ENCODE measurements at places on chromosomes 6 and 20.

GRCh38 chr20:10922941-10923340 is 249.1 kb upstream of the JAG1 start:
- DNase-seq, result peak; percentile 98

GRCh38 chr20:64196847-64197306 is 32.6 kb downstream of the MYT1 start:
- DNase-seq, result no peak

DNA sequence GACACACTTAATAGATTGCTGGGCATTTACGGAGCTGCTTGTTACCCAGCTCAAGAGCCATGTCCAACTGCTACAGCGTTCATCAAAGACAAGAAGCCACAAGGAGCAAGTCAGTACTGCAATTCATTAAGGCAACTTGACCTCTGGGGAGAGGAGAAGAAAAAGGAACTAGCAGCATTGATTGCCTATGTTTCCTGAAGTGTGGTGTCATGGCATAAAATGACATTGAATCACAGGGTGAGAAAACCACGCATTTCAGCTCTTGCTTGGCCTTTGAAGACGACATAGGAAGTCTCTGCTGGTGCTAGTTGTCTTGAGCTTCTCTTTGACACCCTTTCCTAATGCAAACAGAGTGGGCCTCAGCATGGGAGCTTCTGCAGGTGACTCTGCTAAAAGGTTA is 139.1 kb downstream of the CDH26 start:
- DNase-seq, result no peak

- DNase-seq, result no peak
Observed at GRCh38 chr6:9979996-9980395, 434.9 kb downstream of the TFAP2A start.

DNA sequence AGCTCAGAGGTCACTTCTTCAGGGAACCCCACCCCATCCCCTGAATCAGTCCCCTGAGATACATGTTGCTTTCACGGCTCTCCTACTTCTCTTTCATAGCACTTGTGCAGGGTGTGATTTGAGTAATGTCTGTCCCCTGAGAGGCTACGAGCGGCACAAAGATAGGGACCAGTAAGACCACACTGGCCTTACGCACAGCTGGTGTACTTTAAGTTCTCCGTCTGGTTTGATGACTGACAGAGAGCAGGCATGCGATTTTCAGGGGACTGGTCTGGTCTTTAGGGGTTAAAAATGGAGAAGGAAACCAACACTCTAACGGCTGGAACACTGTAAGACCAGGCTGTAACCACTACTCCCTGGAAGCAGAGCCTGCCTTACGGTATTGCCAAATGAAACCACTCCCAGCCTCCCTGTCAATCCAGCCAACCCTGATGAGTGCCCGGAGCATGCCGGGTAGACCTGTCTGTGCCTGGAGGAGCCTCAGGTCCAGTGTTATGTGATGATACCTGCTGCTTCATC is 47.1 kb downstream of the ELMO2 start:
- no peak for DNase-seq

DNA sequence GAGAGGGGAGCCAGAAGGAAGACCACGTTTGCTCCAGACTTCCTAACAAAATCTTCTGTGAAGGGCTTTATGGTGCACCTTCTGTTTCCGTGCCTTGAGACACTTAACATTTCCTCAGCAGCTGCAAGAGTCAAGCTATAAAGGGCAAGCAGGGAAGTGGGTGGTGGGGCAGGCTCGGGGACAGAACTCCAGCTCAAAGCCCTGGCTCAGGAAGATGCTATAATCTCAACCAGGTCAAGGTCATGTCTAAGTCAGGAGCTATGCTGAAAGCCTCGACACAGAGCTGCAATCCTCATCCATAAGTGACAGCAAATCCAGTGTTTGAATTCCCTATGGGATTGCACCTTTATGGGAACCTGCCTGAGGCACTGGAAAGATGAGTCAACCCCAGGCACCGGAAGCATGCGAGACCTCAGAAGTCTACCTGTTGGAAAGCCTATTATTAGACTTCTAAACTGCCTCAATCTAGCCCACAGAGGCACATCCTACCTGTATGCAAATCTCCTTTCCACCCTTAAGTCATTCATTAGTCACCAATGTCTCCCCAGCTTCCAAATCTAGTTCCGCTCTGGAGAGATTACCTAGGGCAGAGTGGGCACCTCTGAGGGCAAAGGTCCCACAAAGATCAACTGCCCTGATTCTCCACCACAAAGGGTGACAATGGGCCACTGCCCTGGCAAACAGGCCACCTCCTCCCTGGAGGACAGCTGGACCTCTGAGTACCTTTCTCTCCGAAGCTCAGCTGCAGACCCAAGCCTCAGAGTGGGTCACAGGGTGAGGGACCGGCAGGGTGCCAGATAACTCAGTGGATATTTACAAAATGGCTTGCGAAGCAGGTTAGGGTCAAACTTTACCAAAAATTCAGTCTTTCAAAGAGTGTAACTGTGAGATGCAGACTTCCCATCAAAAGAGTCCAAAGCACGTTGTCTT is 287.0 kb downstream of the CDC5L start:
- DNase-seq, result no peak

DNA sequence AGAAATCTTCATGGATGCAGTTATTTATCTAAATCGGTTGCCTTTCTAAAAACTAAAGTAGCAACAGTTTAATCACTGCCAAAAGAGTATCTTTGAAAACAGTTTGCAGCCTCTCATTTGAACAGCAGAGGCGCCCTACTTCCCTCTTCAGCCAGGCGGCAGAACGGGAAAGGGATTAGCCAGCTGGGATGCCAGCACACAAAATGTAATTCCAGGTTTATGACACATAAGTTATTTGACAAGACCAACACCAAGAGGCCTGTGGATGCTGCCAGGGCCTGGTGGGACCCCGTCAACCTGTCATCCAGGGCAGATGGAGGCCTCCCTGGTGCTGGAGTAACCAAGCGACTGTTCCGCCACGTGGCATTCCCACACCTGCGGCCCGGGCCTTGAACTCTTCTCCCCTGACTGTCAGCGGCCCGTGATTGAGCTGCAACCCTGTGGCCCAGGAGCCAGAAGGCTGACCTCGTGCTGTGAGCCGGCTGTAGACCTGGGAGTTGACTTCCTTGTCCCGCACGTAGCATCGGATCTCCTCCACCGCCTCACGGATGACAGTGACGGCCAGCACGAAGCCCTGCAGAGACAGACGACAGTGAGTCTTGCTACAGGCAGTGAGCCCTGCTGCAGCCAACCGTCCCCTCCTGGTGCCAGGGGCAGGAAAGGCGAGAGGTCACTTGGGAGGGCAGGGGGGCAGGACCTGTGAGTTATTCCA is 55.5 kb downstream of the ATP9A start:
- DNase-seq, result peak; percentile 47

- DNase-seq, result no peak
Observed at GRCh38 chr6:43878127-43878634, 108.2 kb downstream of the VEGFA start.

DNA sequence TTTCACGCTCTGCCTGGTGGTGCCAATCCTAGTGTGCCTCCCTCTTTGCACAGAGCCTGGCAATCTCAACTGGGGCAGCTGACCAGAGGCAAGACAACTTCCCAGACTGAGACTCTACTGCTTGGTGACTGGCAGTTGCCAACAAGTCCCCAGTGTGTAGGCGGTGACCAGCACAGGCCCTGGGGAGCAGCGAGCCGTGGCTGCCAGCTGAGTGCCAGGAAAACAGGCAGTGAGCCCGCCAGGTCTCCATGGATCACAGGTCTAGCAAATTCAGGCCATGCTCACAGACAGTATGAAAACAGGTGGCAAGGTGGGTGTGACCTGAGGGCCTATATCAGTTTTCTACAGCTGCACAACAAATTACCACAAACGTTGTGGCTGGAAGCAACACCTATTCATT is 289.9 kb downstream of the KIF16B start:
- DNase-seq, result no peak

DNA sequence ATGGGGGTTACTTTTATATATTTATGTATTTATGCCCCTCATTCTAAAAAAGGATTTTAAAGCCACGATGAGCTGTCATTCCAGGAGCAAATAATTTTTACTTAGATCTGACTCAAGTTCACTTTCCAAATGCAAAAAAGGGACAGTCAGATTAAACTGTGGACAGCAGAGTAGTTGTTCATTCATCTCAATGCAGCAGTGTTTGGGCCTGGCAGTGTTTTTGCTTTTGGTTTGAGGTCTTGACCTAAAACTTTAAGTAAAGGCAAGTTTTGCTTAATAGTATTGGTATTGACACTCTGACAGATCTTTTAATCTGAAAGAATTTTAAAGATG is 13.9 kb downstream of the JARID2 start:
- DNase-seq, result no peak

DNA sequence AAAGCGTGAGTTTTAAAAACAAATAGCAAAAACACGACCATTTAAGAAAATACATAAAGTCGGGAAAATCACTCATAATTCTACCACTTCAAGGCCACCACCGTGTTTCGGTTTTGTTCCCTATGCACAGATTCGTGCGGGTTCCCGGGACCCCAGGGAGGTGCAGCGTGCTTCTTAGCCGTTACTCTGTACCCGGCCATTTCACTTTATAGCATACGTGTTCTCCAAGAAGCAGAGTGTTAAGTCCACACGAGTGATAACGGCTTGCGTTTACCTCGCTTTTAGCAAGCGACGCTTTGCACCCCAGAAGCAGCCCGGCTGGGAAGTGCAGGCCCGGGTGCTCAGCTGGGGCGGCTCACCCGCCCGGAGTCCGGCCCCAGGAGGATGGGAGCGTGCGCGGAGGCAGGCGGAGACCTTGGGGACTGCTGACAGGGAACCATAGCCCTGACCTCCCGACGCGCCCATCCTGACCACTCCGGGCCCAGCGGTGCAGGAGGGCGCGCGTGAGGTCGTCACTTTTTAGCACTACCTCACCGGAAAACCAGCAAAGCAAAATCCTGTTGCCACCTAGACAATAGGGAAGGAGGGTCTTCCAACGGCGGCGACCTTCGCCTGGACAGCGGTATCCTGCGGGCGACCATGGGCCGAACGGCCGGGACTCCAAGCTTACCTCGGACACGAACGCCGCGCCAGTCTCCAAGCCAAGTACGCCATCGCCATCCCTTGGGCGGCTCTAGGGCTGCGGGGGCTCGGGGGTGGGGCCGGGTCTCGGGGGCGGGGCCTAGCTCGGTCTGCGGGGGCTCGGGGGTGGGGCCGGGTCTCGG is at the start of gene ECI2:
Gene ECI2, minus strand, starts transcription at position 735 of the 824 bp plus-strand sequence. Its CDS starts 15 bp downstream, at position 720.
- no peak for DNase-seq

GRCh38 chr6:90399970-90400369 is 103.3 kb upstream of the BACH2 start:
- DNase-seq, result no peak

GRCh38 chr20:58173930-58174707 is 54.3 kb downstream of the ANKRD60 start:
- DNase-seq, result peak; percentile 36

DNA sequence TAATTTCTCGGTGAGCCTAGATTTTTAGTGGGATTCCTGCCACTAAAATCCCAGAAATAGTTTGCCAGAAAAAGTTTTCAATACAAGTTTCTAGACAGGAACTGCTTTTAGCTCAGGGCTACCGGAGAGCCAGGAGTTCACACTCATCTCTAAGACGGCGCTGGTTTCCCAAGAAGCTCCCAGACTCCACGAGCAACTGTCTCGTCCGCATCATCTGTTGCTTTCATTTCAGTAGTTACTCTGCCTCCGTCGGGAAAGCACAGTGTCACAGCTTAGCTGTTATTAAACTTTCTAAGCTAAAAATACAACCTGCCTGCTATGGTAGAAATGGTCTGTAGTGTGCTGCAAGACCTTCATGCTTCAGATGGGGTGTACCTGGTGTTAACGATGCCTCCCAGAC is 197.3 kb upstream of the SNX9 start:
- no peak for DNase-seq

DNA sequence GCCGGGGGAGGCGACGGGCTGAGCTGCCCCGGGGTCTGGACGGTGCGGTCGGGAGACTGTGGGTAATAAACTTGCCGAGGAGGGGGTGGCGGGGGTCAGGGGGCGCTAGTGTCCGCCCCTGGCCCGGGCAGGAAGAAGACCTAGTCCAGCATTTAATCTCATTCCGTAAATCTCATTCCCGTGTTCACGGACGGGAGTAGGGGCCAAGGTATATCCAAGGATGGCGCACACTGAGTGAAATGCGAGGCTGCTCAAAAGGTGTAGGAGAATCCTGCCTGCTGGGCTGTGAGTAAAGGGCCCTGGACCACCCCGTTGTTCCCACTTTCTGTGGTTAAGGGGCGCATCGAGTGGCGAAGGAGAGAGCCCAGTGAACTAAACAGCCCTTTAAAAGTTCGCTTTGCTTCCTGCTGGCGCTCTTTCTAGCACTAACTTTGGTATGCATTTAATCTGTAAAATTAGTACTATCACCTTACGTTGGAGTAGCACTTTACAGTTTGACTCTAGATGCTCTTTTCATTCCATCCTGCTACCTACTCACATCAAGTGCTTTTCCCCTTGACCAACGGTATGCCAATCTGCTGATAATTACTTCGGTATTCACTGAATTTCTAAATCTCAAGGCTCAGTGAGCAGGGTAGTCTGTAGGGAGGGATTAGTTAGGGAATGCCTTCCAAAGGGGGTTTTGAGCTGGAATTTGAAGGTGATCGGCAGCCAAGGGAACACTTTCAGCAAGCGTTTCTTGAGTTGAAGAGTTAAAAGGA is 730 bp downstream of the PARD6B start:
- no peak for DNase-seq

DNA sequence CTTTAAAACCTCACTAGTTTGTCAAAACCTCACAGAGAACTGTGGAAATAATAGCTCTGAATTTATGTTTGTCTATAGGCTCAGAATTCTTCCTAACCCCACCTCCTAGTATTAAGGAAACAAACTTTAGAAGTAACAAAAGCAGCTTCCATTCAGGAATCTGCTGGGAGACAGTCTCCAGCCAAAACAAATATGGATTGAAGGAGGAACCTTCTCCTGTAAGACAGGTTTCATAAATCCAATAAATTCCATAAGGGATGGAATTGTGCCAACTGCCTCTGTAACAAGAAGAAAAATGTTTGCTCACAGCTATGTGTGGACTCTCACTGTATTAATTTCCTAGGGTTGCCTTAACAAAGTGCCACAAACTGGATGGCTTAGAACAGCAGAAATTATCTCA is 7.5 kb downstream of the SYCP2 start:
- DNase-seq, result peak; percentile 45

DNA sequence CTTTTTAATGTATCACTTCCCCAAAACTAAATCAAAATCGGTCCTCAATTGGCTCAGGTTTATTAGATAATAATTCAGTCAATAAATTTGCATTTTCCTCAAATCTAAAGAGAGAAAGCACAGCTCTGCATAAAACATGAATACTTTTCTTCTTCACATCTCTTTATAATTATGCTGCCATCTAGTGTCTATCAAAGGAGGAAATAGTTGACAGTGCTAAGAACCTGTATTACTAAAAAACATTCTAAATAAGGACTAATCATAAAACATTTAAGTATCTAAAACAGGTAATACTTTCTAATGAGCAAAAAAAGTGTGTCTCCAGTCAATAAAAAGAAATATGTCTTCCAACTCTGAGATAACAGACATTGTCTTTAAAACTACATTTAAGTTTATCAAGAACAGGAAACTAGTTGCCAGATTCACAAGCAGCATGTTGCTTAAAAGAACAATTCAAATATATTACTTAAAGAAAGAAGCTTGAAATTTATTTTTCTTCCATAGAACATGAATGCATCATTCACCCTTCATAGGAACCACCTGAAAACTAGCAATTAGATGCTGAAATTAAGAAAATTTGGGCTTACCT is 56.5 kb upstream of the DST start:
- DNase-seq, result peak; percentile 35
